ENCODE measurements at places on chromosomes 12 and 14.

GRCh38 chr14:53929871-53930715, 26.5 kb downstream of the BMP4 start:
- DNase-seq: no peak

DNA sequence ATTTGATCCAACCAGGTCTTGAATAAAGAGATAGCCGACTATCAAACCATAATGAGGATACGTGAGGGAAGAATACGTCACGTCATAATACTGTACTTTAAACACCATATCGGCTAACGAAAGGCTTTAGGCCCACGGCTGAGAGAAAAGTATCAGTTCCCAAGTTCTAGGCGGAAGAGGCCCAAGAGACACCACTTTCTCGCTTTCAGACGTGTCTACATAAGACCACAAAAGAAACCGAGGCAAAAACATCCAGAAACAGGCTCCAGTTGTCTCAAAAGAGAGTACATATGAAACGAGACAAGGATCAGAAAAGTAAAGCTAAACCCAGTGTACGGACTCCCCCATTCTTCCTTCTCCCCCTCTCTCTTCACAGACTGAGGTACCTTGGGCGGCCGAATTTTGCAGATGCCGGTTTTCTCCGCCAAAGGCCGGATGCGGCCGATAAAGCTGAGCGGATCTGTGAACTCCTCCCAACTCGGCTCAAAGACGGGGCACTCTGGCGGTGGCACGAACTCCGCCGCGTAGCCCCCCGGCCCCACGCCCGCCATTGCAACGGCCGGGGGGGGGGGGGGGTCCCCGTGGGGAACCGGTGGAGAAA, 479 bp downstream of the KDM5A start:
- DNase-seq: peak; percentile 42

DNA sequence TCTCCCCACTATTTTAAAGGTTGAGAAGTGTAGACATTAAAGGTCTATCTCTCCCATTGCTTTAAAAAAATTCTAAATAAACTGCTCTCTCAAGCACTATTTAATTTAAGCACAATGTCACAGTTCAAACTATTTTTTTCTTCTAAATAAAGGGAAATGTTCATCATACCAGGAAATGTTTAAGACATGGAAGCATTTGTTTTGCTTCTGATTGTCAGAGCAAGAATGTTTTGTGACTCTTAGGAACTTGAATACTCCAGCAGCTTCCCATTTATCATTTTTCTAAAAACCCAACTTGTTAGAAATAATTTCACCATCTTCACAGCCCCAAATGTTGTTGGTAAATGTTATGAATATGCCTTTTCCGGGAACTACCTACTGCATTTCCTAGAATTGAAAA, 121.8 kb upstream of the NTF3 start:
- DNase-seq: no peak

- DNase-seq: no peak
Measured at GRCh38 chr14:55128386-55129085, 516 bp upstream of the LGALS3 start.

DNA sequence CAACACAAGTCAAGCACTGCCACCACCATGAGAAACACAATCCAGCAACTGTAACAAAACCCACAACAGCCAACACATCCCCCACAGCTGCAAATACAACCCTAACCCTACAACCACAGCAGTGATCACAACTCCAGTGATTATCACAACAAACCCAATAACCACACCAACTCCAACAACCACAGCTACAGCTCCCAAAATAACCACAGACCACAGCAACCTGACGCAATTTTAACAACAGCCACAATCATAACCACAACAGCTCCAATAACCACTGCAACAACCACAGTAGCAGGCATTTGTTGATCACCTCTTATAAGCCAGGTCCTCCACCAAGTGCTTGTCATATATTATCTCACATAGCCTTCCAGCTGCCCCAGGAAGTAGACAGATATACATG, 42.2 kb upstream of the FAM181A start:
- DNase-seq: no peak

DNA sequence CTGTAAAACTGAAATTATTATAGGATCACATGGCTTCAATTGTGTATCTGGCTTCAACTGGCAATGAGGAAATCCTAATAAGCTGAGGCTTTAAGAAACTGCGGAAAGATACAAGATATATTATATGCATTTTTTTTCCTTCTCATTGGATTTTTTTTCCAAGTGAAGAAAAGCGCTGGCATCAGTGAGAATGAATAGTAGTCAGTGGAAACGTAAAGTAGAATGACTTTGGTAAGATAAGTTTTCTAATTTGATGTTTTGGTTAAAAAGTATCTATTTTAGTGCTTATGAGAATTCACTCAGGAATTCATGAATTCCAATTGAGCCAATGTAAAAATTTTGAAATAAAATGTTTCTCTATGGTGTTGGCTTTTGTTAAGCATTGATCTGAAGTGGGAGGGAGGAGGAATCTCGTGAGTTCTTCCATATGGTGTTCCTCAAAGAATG, 173.5 kb upstream of the FRMD6 start:
- DNase-seq: no peak

DNA sequence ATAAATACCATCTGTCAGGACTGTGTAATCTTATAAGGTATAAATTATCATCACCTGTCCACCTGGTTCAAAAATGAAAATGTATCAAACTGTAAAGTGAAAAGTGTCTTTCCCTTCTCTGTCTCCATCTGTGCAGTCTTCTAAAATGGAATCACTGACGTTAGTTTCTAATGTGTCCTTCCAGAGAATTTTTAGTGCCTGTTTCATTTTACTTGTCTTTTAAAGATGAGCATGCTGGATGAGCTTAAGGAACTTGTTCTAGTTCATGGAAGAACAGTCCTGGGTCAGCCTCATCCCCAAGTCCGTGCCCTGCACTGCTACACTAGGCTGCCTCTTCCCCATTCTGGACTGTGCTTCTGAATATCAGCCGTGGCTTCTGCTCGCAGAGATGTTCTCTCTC, 5.4 kb upstream of the NT5DC3 start:
- no peak for DNase-seq

DNA sequence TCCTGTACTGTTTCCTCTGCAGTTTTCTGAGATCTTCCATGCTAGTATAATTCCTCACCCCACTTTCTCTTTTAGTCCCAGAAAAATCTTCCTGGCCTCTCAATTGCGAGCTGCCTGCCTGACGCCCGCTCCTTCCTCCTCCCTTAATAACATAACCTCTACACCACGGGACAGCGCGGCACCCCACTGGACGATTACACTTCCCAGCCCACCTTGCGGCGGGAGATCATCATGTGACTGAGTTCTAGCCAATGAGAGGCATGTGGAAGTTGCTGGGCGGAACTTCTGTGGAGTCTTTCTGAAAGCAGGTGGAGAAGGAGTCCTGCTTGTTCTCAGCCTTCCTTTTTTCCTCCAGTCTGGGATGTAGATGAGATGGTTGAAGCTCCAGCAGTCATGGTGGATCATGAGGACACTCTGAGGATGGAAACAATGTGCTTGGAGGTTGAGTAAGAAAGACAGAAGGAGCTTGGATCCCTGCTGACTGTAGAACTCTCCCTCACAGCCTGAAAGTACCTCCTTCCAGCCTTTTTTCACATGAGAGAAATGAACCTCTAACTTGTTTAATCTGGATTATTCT, 133.6 kb upstream of the VRK1 start:
- no peak for DNase-seq

GRCh38 chr12:127127897-127128296, 1139.1 kb upstream of the TMEM132C start:
- no peak for DNase-seq

DNA sequence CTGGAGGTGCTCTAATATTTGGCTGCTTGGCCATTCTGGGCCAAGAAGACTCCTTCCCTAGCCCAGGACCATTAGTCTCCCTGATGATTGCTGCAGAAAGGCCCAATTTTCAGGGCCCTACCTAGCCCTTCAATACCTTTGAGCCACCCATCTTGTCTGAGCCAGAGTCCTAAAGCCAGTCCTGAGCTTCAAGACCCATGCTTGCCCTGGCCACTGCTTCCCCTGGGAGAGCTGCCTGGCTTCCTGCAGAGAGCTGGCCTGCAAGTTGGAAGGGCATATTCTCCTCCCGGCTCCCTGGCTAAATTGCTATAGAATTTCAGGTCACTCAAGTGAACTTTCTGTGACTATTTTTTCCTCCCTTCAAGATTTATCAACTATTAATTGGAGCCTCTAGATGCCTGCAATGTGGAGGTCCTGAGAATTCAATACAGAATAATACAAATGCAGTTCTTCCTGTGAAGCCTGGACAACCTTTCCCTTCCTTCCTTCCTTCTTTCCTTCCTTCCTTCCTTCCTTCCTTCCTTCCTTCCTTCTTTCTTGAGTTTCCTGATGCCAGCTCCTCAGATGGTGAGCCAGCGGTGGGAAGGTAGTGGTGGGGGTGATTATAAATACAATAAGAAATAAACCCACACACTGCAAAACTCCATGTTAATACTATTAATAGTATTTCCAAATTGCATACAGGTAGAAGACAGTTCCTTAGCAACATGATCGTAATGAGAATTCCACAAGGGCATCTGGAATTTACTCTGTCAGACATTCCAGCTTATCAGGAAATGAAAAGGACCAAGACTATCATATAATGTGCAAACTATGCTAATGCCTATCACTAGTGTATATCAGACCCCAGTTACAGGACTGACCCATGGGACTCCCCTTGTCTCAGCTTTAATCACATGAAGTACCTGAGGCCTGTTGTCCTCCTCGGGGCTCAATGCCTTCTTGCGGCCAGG, 108.1 kb downstream of the ZFP36L1 start:
- no peak for DNase-seq

- DNase-seq: no peak
Measured at GRCh38 chr12:106769078-106769477, 5.4 kb upstream of the RIC8B start.

GRCh38 chr12:16008421-16008824, 97.3 kb downstream of the DERA start:
- DNase-seq: peak; percentile 31

- no peak for DNase-seq
Measured at GRCh38 chr12:103379670-103380069, 116.1 kb downstream of the C12orf42 start.

DNA sequence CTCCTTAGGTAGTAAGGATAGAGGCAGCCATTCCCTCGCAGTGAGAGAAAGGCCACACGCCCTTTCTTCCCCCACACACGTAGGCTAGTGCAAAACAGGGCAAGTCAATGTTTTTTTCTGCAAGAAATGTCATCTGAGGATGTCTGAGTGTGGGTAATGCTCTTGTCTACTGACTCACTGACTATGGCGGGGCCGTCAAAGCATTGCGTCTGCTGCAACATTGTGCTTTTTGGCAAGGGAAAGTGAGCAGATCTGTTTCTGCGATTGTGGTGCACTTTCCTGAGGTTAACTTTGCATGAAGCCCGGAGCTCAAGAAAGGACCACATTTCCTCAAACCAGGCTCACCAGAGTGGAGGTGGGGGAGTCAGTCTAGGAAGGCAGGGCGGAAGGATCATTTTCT, 181.6 kb upstream of the GZMB start:
- DNase-seq: no peak

DNA sequence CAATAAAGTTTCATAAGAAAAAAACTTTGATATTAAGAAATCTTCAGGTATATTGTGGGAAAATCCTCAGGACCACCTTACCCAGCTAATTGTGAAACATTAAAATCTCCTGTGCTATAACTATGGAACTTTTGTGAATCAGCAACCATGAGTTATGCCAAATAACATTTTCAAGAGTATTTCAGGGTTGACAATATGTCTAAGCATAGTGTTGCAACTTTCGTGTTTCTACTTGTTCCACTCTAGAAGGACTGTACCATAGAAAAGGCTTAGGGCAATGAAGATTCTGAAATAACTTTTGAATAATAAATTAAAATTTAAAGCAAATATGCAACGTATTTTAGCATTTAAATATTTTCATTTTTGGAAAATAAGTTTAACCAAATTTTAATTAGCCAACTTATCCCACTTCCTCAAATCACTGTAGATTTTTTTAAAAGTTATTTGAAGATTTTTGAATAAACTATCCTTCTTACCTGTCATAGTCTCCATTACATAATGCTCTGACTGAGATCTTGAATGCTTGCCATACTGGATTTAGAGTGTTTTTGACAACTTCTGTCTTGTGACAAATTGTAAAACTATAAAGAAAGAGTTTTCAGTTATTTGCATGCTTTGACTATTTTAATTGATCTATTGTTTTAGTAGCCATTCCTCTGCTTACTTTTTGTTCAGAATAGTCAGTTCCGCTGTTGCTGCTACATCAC, 143.6 kb downstream of the CPNE8 start:
- DNase-seq: no peak

DNA sequence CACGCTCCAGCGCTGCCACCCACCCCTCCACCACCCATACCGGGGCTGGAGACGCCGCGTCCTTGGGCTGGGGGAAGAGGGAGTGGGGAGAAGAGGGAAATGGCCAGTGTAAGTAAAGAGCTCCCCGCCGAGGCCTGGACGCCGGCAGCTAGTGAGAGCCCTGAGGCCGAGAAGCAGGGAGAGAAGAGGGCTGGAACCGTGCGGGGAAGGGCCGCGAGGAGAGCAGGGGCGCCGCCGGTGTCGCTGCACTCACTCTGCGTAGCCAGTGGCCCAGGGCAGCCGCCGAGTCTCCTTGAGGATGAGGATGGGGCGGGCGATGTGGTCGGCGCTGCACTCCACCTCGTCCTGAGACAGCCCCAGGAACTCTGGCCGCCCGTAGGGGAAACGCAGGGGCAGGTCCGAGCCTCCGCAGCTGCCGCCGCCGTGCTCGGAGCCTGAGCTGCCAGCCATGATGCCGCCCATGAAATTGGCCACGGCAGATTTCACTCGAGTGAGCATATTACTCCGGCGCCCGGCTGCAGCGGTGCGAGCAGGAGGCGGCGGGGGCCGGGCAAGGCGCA, 631 bp downstream of the PPM1H start:
- DNase-seq: peak; percentile 37

DNA sequence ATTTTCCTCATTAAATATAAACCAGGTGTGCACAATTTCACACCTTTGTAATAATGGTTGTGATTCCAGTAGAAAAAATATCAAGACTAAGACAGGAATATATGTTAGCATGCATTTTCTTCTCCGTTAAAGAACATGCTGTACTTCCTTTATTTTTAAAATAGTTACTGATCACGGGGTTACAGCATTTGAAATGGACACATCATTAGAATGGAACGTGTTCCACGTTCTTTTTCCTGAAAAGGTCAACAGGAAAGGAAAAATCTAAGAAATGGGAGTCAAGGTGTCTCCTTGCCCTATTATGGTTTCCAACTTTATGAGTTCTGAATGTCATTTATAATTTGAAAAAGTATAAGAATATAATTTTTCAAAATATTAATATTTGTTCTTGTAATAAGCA, 1325.7 kb downstream of the SLC16A7 start:
- DNase-seq: peak; percentile 1

GRCh38 chr12:116821291-116821690, 60.0 kb downstream of the HRK start:
- DNase-seq: no peak
